ENCODE measurements at places on chromosomes 2 and 18. TPM values are rescaled to one million over a fixed set of nuclear protein-coding genes. Genes with fewer than 3 reads are reported as not detected.

The ABCG5 gene
- total RNA-seq, result not detected

The DSG1 gene
- total RNA-seq, result not detected

The ASIC4 gene
- total RNA-seq, result 0.31 TPM

The UPP2 gene
- total RNA-seq, result not detected

The ALPI gene
- not detected for total RNA-seq

The ERFE gene
- 8.5 TPM for total RNA-seq

The GKN1 gene
- not detected for total RNA-seq

The TCF4 gene
- total RNA-seq, result 48.1 TPM

The STK11IP gene
- 13.0 TPM for total RNA-seq

The ZSWIM2 gene
- 0.16 TPM for total RNA-seq

The KLHL30 gene
- 59.5 TPM for total RNA-seq

The IL1RL1 gene
- total RNA-seq, result not detected

The HOXD12 gene
- not detected for total RNA-seq

The C2orf42 gene
- 23.6 TPM for total RNA-seq

The GPAT2 gene
- total RNA-seq, result not detected

The TIGD1 gene
- 2.1 TPM for total RNA-seq

The LRRC30 gene
- not detected for total RNA-seq

The OXER1 gene
- total RNA-seq, result 0.32 TPM

The CRYBA2 gene
- not detected for total RNA-seq

The CD8A gene
- total RNA-seq, result not detected

Measured in myocyte (in vitro differentiated cells).